ENCODE measurements at places on chromosomes 5 and 9. TPM values are rescaled to one million over a fixed set of nuclear protein-coding genes. Genes with fewer than 3 reads are reported as not detected.

GRCh38 chr9:26054600-26055520, 376.6 kb upstream of the TUSC1 start:
- no peak for DNase-seq

- DNase-seq, result no peak
Observed at GRCh38 chr9:137053944-137054931, at the start of gene ENTPD2. ENTPD2 (minus strand) TSS chr9:137054061; CDS start chr9:137053997, 64 bp downstream.

DNA sequence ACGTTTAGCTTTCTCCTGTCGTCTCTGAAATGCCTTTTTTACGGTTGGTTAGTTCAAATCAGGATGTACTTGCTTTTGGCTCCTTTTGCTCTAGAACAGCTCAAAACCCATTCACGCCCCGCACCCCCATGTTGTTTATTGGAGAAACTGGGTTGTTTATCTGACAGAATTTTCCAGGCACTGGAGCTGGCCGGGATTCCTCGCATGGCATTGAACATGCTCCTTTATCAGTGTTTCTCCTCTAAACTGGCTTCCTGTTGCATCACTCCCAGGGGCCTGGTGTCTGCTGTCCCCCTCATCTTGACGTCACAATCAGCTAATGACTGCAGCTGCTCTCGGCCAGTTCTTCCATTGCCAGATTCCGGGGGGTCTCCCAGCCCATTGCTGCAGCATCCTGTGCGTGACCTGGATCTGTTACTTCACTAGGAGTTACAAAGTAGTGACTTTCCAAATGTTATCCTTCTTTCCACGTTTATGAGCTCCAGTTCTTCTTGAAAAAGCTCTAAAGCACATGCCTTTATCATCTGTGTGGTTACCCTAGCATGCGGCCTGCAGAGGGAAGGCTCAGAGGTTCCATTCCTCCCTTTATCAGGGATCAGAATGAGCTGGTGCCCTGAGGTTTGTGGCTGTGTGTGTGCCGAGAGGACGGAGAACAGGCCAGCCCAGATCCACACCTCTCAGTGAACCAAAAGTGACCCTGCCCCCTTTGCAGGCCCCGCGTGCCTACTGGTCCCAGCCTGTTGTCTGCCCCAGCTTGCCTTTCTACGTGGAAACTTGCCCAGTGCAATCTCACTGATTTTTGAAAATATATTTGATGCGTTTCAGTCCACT, 27.5 kb downstream of the FAM163B start:
- DNase-seq, result no peak

- no peak for DNase-seq
Observed at GRCh38 chr9:4654084-4654483, 8.0 kb upstream of the PLPP6 start.

GRCh38 chr5:63923914-63924313, 38.3 kb downstream of the HTR1A start:
- DNase-seq, result no peak

- DNase-seq, result no peak
Observed at GRCh38 chr5:41346609-41347008, 133.3 kb upstream of the C6 start.

DNA sequence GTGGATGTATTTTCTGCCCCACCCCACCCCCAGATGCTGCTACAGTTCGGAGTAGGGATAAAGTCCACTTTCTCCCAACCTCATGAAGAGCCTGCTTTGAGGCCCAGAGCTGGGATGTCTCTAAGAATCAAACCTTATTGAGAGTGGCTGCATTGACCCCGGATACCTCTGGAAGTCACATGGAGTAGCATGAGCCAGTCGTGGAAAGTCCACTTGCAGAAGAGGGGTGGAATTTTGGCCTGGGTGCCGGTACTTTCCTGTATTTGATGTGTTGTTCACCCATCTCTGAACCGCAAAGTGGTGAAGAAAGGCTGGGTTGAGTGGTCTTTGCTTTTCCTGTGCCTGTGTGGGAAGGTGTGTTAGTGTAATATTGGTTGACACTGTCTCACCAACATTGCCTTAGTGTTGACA, 3.7 kb downstream of the OTULIN start:
- no peak for DNase-seq

DBH gene
- polyA plus RNA-seq, result 0.90 TPM

- peak; percentile 71 for DNase-seq
Observed at GRCh38 chr5:124056991-124057723, 545.2 kb downstream of the CSNK1G3 start.

DAB2 gene
- 221 TPM for polyA plus RNA-seq

LOX gene
- 40.5 TPM for polyA plus RNA-seq

GRCh38 chr5:53826504-53826903, 266.1 kb downstream of the NDUFS4 start:
- DNase-seq, result no peak

FOXD4L4 gene
- polyA plus RNA-seq, result not detected

GRCh38 chr9:123406016-123406415, 50.0 kb downstream of the CRB2 start:
- DNase-seq, result no peak

TNC gene
- polyA plus RNA-seq, result 323 TPM

CARD6 gene
- polyA plus RNA-seq, result 3.1 TPM

STPG3 gene
- polyA plus RNA-seq, result 1.5 TPM

GRCh38 chr5:149700347-149700746, 29.8 kb upstream of the PPARGC1B start:
- no peak for DNase-seq

IL5 gene
- polyA plus RNA-seq, result 0.53 TPM

PFN3 gene
- 2.0 TPM for polyA plus RNA-seq

- DNase-seq, result no peak
Observed at GRCh38 chr5:79872291-79872690, 118.8 kb downstream of the MTX3 start.

- no peak for DNase-seq
Observed at GRCh38 chr5:176695073-176695472, 47.8 kb downstream of the TSPAN17 start.

GRCh38 chr9:17611917-17612316, 33.1 kb downstream of the SH3GL2 start:
- no peak for DNase-seq

DNA sequence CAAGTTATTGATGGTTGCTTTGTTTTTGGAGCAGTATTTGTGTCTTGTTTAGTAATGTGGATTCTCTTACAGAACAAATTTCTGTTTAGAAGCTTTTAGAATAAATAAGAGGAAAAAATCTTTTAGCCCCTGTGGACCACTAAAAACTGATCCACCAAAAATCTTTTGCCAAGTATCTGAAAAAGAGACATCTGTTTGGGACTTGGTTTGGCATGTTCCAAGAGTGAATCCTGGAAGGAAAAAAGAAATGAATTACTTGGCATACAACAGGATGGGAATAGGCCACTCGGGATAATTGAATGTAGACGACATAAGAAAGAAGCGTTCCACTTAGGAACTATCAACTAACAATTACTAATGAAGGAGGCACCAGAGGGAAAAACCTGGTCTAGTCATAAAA, 1350.1 kb upstream of the C9orf72 start:
- DNase-seq, result no peak

ZNF483 gene
- 3.9 TPM for polyA plus RNA-seq

WNT8A gene
- polyA plus RNA-seq, result 0.15 TPM

LCN15 gene
- 0.23 TPM for polyA plus RNA-seq

THBS4 gene
- polyA plus RNA-seq, result 17.7 TPM

- DNase-seq, result no peak
Observed at GRCh38 chr5:106865279-106865678, 805.5 kb downstream of the EFNA5 start.

GRCh38 chr9:123487944-123488548, 132.0 kb downstream of the CRB2 start:
- no peak for DNase-seq

ITK gene
- 0.23 TPM for polyA plus RNA-seq

BARHL1 gene
- polyA plus RNA-seq, result not detected

- DNase-seq, result no peak
Observed at GRCh38 chr9:122180633-122181032, 20.9 kb downstream of the MORN5 start.

- DNase-seq, result no peak
Observed at GRCh38 chr9:116543731-116544400, 143.2 kb upstream of the TRIM32 start.

DNA sequence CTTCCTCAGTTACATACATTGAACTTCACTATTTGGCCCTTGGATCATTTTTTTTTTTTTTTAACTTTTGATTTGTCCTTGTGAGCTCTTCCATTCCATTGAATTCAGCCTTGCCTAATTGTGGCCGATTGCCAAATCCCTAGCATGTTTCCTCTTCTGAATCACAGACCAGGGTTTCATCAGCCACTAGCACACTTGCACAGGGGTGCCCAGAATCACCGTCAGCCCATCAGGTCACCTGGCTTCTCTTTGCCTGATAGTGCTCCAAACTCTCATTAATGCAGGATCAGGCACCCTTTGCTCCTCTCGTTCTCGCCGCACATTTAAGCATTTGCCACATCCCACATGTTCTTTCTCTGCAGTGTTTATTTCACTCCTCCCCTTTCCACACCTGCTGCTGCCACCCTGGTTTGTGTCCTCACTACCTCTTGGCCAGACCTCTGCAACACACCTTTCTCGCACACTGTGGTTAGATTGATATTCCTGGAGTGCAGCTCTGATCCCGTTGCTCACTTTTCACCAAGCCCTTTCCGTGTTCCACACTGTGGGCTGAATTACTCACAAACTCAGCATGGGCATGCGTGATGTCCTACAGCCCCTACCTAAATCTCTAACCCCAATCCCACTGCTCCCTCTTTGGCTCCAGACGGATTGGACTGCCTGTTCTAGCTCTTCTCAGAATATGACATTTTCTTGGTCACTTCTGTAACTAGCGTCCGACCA, 9.8 kb downstream of the PIK3R1 start:
- no peak for DNase-seq

DNA sequence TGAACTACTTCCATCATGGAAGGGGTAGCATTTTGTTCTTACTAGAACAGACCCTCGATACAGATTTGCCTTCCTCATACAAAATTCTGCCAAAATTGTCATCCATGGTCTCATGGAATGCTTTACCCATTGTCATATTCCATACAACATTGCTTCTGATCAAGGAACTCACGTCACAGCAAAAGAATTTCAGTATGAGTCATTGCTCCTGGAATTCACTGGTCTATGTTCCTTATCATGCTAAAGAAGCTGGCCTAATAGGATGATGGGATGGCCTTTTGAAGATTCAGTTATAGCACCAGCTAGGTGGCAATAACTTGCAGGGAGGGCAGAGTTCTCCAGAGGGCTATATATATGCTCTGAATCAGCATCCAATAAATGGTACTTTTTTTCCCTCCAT, 18.2 kb upstream of the FNIP1 start:
- DNase-seq, result no peak

- no peak for DNase-seq
Observed at GRCh38 chr9:78320875-78321496, 24.1 kb downstream of the PSAT1 start.

DNA sequence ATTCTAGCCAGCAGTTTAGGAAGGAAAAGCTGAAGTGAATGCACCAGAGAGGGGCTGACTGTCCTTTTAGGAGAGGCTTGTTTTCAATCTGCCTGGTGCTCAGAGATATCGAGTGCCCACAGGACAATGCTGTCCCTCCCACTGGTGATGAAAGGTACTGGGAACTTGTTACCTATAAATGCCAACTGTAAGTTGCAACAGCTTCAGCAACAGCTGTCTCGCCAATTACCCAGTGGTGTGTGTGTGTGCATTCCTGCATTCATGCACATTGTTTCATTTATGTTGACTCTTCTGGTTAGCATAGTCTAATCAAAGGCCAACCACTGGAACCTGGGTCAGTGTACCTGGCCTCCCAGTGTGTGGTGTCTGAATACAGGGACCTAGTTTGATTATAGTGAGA, 161.1 kb downstream of the CSNK1G3 start:
- peak; percentile 30 for DNase-seq

- no peak for DNase-seq
Observed at GRCh38 chr5:120789918-120790317, 325.8 kb downstream of the PRR16 start.

STRBP gene
- 58.2 TPM for polyA plus RNA-seq
